Kidney (tissue), 22 donors: ENCODE measurements at places on chromosomes 1 and 21. TPM values are rescaled to one million over a fixed set of nuclear protein-coding genes. Genes with fewer than 3 reads are reported as not detected.

Gene GBP7
- polyA plus RNA-seq = not detected

- no peak for DNase-seq
Observed at GRCh38 chr1:101247404-101248287, 10.8 kb downstream of the S1PR1 start.

Gene IFNLR1
- polyA plus RNA-seq = 1.6 TPM

Gene MIA3
- 19.1 TPM for polyA plus RNA-seq

- DNase-seq = peak; percentile 6
Observed at GRCh38 chr1:53376742-53377437, 49.0 kb upstream of the LRP8 start.

- no peak for DNase-seq
Observed at GRCh38 chr1:34846265-34846664, 13.3 kb downstream of the SMIM12 start.

Gene DISC1
- 0.80 TPM for polyA plus RNA-seq

DNA sequence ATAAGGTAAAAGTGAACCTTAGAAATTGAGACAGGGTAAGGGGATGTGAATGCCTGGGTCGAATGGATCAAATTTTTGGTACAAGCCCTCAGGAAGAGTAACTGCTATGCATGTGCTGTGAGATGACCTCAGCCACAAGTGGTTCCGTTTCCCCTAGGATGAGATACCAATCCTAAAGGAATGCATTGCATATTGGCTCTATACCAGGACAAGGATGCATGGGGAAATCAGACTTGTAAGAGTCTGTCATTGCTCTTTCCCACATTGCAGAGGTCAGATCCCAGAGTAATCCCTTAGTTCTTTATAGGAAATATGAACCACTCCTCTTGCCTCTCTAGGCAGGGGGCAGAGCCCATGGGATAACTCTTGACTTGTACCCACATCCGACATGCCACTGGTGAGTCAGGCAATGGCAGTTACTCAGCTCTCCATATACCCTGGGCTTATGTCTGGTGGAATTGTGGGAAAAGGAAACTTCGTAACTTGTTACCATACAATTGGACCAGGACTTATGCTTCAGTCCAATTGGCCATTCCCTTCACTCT, 428.3 kb upstream of the ZRANB2 start:
- DNase-seq = no peak

DNA sequence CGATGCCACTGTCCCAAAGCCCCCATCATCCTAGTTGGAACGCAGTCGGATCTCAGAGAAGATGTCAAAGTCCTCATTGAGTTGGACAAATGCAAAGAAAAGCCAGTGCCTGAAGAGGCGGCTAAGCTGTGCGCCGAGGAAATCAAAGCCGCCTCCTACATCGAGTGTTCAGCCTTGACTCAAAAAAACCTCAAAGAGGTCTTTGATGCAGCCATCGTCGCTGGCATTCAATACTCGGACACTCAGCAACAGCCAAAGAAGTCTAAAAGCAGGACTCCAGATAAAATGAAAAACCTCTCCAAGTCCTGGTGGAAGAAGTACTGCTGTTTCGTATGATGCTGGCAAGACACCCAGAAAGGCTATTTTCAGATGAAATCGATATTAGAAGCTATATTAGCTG, 8.1 kb downstream of the RHOU start:
- DNase-seq = no peak

Gene POTED
- polyA plus RNA-seq = not detected

DNA sequence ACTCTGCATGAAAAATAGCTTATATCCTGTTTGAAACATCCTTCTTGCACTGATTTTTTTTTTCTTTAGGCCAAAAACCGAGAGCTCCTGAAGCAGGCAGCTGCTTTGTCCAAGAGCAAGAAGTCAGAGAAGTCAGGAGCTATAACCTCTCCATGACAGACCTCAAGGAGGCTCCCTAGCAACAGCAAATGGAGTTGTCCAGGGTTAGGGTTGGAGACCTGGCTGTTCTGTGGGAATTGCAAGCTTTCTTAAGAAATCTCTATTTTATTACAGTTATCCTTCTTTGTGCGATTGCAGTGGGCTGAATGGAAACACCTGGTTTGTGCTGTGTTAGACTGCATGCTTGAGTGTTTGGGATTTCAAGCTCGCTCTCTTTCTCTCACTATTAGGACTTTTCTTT, 12.6 kb upstream of the STX12 start:
- peak; percentile 9 for DNase-seq

GRCh38 chr1:30133414-30134055, 589.9 kb downstream of the MATN1 start:
- DNase-seq = no peak

DNA sequence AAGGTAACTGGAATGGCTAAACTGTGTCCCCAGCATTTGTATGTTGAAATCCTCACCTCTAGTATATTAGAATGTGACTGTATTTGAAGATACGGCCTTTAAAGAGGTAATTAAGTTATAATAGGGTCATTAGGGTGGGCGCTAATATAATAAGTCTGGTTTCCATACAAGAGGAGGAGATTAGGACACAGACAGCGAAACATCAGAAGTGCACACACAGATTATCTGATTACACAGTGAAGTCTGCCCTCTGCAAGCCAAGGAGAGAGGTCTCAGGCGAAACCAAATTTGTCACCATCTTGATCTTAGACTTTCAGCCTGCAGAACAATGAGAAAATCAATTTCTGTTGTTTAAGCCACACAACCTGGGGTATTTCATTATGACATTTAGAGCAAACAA, 2233.1 kb downstream of the MRPL39 start:
- no peak for DNase-seq

Gene WNT4
- 0.45 TPM for polyA plus RNA-seq

Gene DNASE2B
- not detected for polyA plus RNA-seq

Gene CHIA
- 0.52 TPM for polyA plus RNA-seq

DNA sequence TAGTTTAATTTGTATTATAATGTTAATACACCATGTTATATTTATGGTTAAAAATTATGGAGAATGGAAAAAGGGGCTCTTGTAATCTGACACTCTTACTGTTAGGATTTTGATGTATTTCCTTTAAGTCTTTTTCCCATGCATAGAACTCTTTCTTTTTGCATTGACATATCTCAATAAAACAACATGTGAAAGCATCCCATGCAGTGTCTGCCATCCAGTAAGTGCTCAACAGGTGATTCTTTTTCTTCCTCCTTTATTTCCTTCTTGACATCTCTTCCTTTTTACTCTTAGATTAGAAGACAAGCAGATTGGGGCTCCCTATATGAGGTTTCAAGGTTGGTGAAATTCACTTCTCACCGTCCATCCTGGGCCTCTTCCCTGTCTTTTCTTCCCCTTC, 2.8 kb downstream of the NEXN start:
- DNase-seq = no peak

Gene NOTCH2
- 4.9 TPM for polyA plus RNA-seq

Gene PI4KB
- 43.5 TPM for polyA plus RNA-seq

DNA sequence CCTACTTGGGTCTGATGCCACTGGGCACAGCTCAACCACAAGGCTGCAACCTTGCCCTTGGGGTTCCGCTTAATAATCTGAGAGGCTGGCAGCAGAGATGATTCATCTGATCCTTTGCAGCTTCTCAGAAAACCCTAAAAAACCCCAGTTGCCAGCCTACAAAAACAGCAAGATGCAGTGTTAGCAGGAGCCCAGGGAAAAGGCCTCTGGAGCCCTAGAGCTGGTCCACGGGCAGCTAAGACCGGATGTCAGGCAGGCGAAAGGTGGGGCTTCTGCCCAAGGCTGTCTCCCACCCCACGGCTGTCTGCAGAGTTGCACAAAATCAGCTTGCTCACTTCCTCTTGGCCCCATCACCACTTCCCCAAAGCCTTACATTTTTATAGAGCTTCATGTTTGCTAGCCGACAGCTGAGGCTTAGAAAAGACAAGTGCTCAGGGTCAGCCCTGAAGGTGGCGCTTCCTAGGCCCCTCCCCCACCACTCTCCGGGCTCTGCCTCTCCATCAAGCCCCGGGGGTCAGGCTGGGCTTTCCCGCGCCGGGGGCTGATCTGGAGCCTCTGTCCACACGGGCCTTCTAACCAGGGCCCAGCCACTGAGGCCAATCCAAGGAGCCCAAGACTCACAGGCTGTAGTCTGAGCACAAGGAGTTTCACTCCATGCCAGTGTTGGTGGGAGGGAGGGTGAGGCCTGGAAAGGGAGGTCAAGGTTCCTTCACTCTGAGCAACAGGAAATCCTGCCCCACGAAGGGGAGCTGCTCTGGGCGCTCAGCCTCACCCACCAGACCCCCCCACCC, 4.2 kb upstream of the ADORA3 start:
- no peak for DNase-seq

- no peak for DNase-seq
Observed at GRCh38 chr1:32100359-32100758, 7.5 kb upstream of the KPNA6 start.

Gene GUCA2B
- polyA plus RNA-seq = not detected

DNA sequence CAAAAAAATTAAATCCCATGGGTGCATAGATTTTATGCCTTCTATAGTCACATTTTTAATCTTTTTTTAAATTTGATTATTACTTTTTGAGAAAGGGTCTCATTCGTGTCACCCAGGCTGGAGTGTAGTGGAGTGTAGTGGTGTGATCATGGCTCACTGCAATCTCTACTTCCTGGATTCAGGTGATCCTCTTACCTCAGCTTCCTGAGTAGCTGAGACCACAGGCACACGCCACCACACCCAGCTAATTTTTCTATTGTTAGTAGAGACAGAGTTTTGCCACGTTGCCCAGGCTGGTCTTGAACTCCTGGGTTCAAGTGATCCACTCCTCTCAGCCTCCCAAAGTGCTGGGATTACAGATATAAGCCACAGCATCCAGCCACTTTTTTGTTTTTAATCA, 10.4 kb downstream of the CBR3 start:
- DNase-seq = no peak

DNA sequence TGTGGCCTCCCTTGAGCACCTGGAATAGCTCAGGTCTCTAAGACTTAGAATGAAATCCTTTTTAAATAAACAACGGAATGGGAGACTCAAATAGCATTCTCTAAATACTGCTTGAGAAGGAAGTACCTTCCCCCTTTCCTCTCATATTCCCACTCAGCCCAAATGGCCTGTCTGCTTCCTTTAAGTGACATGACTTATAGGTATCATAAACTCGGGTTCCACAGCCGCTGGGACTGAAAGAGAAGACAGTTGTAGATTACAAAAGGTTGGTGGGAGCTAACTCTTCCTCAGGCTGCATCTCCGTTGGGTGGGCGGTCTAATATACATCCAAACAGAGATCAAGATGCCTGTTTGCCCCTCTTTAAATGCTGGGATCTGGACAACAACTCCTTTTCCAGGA, 1.2 kb upstream of the HMCN1 start:
- peak; percentile 75 for DNase-seq

GRCh38 chr1:225819346-225820192, 9.6 kb downstream of the EPHX1 start:
- no peak for DNase-seq

DNA sequence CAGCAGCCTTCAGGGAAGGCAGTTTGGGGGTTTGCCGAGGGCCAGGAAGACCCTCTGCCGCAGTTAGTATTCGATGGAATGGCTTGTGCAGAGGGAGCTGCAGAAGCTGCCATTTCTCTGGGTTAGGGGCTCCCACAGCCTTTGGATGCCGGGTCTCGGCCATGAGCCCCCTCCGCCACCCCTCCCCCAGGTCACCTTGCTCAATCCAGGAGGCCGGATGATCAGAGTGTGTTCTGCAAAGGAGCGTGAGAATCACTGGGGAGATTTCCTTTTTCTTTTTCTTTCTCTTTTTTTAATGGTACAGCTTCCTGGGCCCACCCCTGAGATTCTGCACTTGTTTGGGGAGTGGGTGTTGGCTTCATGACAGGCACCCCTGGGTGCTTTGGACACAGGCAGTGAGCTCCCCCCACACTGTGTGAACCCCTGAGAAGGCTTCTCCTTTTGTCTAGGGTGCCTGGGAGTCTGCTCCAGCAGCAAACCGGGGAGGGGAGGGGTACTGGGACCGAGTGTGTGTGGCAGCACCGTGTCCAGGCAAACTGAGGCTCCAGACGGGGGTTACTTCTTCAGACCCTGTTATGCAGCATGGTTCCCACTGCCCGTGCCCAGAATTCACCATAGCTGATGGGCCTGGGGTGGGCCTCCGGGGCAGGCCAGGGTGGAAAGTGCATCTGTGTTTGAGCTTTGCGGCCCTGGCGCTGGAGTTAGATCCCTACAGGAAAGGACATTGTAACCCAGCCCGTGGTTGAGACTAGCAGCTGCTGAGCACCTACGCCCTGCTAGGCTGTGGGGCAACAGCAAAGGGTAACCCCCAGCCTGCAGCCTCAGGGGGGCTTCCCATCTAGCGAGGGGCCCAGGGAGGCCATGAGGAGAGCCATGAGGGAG, 18.5 kb downstream of the TNFRSF1B start:
- DNase-seq = no peak

DNA sequence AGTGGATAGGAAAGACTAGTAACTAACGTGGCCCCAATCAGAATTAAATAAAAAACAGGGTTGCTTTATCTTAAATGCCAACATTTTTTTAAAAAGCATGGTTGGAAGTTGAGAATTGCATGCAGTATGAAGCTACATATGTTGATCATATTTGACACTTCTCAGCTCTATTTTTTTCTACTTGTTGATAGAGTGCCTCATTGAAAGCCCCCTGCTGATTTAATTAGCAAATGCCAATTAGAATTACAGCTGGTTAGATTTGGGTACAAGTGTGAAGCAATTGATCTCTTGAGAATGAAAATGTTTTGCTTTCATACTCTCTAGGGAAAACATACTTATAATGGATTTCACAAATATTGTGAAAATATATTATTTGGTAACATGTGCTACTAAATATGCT, 40.5 kb downstream of the CHD1L start:
- no peak for DNase-seq

Gene PDC
- not detected for polyA plus RNA-seq

DNA sequence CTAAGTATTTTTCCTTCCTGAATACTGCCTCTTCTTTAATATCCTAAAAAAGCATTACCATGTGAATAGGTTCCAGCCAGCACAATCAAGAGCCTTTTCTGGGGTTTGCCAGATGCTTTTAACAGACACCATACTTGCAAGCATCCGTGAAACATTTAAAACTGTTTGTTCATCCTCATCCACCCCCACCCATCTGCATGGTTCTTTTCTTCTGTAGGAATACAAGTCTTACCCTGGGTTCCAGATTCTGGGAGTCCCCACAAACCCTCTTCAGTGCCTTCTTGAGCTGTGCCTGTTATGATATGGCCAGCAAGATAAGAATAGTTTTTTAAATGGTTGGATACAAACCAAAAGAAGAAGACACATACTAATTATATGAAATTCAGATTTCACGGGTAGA, 354.9 kb upstream of the PLXNA2 start:
- no peak for DNase-seq

DNA sequence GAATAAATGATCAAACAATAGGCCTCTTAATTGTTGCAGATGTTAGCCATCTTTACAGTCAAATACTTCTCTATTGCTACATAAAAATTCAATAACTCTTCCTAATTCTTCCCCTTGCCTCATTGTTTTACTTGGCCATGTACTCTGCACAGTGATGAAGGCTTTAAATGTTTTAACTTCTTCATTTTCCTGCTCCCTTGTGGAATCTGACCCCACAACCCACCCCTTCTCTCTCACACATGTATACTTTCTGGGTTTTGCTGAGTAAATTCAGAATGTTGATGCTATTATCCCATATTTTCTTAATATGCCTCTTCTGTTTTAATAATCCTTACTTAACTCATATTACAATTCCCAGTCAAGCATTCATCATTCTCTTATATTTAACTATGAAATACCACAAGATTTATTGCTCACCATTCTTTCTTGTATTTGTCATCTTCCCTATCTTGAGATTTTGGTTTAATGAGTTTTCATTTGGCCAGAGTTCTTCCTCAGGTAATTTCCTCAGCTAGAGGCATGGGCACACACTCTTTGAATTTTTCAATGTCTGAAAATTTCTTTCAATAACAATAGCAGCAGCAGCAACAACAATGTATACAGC, 327.8 kb upstream of the USP24 start:
- DNase-seq = peak; percentile 37
